Suprapubic skin (tissue), 4 donors: ENCODE measurements at places on chromosomes 4 and X.

GRCh38 chr4:187362937-187363857 lies 632.4 kb upstream of the ZFP42 start:
- H3K36me3 ChIP-seq: no peaks in the 10 kb centered on the region
- no peaks in the 10 kb centered on the region for H3K4me1 ChIP-seq
- H3K27me3 ChIP-seq: no peaks in the 10 kb centered on the region
- H3K27ac ChIP-seq: no peak overlapping the region
- no peak for DNase-seq

DNA sequence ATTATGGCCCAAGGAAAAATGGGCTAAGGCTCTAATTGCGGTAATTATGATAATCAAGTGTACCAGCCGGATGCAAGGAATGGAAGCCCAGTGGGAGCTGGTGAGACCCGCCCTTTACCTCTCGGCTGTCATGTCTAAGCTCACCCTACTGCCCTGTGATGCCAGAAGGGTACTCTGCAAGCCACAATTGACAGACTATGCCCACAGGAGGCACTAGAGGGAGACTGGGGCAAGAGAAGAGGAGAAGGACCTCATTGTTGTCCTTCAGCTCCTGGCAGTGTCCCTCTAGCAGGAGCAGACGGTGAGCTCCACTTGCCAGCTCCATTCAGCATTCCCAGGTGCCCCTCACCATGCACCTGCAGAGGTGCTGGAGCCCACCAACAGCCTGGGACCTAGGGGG lies 141.8 kb downstream of the SMIM20 start:
- peaks cover 18% of the 10 kb centered on the region for H3K4me1 ChIP-seq
- DNase-seq: no peak
- H3K4me3 ChIP-seq: no peak overlapping the region
- H3K27me3 ChIP-seq: peaks cover 18% of the 10 kb centered on the region
- H3K27ac ChIP-seq: no peak overlapping the region

DNA sequence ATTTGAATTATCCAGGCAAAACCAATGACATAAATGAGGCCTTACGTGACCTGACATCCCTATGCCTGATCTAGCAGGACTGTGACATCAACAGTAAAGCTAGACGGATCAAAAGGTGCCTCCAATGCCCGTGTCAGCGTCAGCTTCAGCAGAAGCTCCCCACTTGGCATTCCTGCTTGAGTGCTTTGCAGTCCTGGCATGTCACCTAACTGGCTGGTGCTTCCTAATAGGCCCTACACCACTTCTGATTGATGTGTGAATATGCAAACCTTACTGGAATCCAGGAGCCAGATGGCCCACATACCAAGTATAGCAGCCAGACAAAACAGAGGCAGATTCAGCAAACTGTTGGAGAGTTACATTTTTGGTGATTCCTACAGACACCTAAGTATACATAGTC lies 224.2 kb downstream of the DMD start:
- H3K4me3 ChIP-seq: no peak overlapping the region
- DNase-seq: no peak
- H3K27me3 ChIP-seq: no peaks in the 10 kb centered on the region

- H3K4me1 ChIP-seq: no peaks in the 10 kb centered on the region
- no peaks in the 10 kb centered on the region for H3K27me3 ChIP-seq
- no peaks in the 10 kb centered on the region for H3K36me3 ChIP-seq
- no peak overlapping the region for H3K4me3 ChIP-seq
These were observed 45.1 kb downstream of the SPATA4 start for GRCh38 chr4:176150356-176150682.

DNA sequence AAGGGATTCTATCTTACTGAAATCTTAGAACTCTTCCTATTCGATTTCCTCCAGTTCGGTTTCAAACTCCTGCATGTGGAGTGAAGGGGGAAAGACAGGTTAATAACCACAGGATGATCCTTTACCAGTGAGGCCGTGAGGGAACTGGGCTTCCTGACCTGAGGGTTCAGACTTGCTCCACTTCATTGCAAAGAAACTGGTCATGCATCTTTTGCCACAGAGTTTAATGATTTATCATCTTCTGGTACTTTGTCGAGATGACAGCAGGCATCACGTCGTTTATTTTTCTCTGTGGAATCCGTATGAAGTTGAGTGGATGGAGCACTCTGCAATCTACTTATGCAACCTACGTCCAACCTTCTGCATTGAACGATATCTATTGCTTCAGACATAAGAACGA lies 145.9 kb upstream of the NLGN4X start:
- H3K4me1 ChIP-seq: no peaks in the 10 kb centered on the region
- H3K36me3 ChIP-seq: no peaks in the 10 kb centered on the region
- no peak overlapping the region for H3K4me3 ChIP-seq
- no peak overlapping the region for H3K27ac ChIP-seq

- peaks cover 10% of the 10 kb centered on the region for H3K4me1 ChIP-seq
- H3K27me3 ChIP-seq: no peaks in the 10 kb centered on the region
- no peaks in the 10 kb centered on the region for H3K36me3 ChIP-seq
- no peak overlapping the region for H3K4me3 ChIP-seq
- no peak for DNase-seq
These were observed 13.1 kb downstream of the PDGFC start for GRCh38 chr4:156958276-156959074.

DNA sequence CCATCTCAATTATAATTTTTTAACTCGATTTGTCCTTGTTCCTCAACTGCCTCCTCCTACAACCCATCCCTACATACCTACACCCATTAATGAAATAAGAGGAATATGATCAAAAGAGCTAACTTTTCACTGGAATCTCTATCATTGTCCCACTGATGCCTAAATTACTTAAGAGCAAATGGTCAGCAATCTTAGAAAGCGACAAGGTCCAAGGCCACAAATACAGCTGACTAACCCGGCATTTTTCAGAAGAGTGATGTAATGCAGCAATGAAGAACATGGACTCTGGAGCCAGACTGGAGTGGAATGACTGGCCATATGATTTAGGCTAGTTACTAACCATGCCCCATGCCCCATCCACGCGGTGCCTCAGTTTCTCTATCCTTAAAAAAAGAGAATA lies 56.2 kb downstream of the PPA2 start:
- H3K27me3 ChIP-seq: no peaks in the 10 kb centered on the region
- peaks cover 38% of the 10 kb centered on the region for H3K36me3 ChIP-seq
- DNase-seq: no peak
- no peak overlapping the region for H3K4me3 ChIP-seq
- H3K4me1 ChIP-seq: no peaks in the 10 kb centered on the region
